ENCODE measurements at places on chromosomes 1 and 21.

- no peak for DNase-seq
Observed at GRCh38 chr1:163271535-163271934, 50.2 kb upstream of the NUF2 start.

- DNase-seq = no peak
Observed at GRCh38 chr1:47564570-47564969, 126.7 kb downstream of the FOXD2 start.

DNA sequence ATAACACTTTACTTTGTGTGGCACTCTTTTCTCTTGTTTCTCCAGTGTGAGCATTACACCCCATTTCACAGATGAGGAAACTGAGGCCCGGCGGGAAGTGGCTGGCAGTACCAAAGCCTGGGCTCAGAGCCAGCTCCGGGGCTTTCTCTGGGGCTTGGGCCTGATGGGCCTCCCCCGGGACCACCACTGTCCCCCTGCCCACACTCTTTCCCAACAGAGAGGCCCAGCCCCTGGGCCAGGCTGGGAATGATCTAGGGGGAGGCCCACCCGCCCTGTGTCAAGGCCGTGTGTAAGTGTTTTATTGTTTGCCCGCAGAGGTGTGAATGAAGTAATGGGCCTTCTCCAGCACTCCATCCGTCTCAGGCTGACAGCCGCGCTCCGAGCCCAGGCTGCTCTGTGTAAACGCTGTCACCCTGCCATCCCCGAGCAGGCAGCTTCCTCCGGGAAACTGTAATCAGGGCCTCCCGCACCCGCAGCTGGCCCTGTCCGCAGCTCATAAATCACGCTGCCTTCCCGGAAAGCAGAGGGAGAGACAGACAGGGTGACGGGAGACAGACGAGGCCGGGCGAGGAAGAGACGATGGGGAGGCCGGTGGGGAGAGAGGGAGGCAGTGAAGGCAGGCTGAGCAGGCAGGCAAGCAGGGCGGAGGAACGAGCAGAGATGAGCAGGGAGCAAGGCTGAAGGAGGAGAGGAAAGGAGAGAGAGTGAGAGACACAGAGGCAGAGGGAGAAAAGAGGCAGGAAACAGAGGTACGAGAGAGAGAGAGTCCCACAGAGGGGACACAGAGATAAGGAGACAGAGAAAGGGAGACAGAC is 109.7 kb upstream of the ZBTB40 start:
- no peak for DNase-seq

- no peak for DNase-seq
Observed at GRCh38 chr21:28487455-28488070, 505.1 kb downstream of the LTN1 start.

- DNase-seq = no peak
Observed at GRCh38 chr1:109901524-109902145, 9.0 kb upstream of the CSF1 start.

- DNase-seq = no peak
Observed at GRCh38 chr1:30715216-30715615, 8.2 kb downstream of the MATN1 start.

DNA sequence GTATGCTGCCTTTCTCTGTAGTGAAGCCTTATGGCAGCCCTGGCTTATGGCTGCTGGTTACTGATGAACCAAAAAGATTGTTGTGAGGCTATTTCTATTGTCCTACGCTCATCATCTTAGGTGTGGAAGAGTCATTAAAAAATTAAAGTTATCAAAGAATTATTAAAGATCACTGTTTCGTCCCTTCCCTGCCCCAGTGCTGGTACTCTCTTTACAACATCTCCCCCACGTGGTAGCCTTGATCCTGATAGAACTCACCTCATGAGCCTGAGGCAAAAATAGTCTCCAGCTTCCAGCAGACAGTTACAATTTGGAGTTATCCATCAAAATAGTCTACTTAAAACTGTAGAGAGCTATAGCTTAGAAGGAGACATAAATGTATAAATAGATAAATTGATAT is 201.5 kb downstream of the S1PR1 start:
- peak; percentile 52 for DNase-seq

DNA sequence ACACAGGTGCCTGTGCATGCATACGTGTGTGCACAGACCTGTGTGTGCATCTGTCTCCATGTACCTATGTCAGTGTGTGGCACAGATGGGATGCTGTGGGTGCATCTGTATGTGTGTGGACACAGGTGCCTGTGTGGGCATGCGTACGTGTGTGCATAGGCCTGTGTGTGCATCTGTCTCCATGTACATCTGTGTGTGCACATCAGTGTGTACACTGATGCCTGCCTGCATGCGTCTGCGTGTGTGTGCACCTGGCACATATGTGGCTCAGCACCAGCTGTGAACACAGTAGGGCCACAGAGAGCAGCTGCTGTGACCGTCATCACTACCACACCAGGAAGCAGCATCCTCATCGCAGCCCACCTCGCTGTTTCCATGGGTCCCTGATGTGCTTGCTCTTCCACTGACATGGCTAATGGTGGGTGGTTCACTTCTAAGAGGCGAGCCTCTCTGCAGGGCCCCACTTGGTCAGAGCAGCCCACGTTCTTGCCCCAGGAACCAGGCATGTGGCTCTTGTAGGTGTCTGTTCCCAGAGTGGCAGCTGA is 9.6 kb upstream of the SPATC1L start:
- DNase-seq = no peak

- DNase-seq = no peak
Observed at GRCh38 chr1:74160046-74160445, 37.9 kb downstream of the LRRIQ3 start.

- DNase-seq = no peak
Observed at GRCh38 chr1:90358448-90358847, 358.7 kb downstream of the BARHL2 start.

DNA sequence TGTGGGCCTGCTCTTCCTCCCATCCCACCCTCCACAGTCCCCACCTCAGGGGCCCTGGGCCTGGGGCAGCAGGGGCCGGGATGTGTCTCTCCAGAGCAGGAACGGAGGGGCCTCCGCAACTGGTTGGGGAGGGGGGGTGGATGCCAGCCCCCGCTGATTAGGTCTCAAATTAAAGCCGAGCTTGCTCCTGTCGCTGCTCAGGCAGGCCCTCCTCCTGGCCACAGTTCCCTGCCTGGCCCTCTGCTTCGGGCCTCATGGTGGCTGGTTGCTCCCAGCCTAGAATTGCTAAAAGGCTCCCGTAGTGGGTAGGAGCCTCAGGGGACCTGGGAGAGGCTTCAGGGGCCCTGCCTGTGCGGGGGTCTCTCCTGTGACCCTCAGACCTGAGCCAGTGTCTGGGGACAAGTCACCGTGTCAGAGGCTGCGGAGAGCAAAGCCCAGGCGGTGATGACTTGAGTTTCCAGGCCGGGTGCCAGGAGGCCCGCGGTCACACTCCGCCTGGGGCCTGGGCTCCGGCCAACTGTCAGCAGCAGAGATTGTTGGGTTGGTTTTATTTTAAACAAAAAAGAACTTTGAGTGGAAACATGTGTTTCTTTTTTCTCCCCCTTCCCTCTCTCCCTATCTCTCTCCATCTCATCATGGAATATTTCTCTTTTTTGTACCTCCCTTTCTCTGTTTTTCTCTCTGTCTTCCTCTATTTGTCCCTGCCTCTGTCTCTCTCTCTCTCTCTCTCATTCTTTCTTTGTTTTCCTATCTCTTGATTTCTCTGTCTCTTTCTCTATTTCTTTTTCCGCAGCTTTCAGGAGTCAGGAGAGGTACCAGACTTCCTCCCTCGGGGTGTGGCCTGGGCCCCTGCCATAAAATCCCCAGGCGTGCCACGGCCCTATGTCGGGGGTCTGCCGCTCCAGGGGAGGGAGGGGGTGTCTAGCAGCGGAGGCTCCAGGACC is 20.0 kb upstream of the EPHA2 start:
- no peak for DNase-seq

- no peak for DNase-seq
Observed at GRCh38 chr1:203306089-203306964, 1.0 kb downstream of the BTG2 start.

DNA sequence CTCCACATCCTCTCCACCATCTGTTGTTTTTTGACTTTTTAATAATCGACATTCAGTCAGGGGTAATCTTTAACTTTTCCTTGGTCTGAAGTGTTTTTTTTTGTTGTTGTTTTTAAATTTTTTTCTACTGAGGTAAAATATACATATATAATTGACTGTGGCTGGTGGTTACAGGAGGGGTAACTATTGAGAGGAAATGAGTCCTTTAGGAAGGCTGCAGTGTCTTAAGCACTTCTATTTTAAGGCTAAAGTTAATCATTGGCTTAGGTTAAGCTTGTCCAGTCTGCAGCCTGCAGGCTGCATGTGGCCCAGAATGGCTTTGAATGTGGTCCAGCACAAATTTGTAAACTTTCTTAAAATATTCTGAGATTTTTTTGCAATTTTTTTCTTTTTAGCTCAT is 172.5 kb downstream of the CTH start:
- DNase-seq = no peak

DNA sequence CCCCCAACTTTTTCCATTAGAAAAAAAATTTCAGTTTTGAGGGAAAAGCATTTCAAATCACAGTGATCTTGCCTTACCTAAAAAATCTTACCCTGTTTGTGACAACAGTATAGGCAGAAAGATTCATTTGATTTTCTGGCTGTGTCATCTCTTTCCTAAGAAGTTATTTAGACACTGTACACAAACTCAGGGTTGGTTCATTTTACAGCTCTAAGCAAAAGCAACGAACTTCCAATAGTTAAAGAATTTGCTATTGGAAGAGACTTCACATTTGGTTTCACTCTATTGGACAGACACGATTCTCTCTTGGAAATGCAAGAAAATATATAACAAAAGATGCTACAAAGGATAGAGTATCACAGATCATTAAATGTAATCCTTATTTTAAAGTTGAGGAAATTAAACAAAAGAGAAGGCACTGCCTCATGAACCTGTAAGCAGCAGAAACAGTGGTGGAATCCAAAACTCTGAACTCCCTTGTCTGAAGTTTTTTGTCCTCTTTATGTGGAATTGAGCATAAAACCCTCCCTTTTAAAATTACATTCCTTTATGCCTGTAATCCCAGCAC is 20.8 kb downstream of the EYA3 start:
- no peak for DNase-seq

- DNase-seq = no peak
Observed at GRCh38 chr21:25838809-25839208, 104.0 kb downstream of the GABPA start.

DNA sequence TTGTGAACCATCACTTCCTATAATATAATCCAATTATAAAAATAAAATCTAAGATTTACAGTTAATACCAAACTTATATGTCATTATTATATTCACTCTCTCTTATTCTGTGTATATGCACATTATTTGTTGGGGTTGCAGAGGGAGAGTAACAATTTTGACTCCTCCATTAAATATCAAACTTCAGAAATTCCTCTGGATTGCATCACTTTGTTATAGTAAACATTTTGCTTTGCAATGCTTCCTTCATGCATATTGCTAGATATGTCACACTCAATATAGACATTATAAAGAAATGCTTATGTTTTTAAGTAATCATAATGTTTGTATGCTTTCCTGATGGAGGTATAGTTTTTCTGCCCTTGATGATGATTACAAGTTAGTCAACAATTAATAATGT is 999.0 kb upstream of the ADGRL2 start:
- no peak for DNase-seq

DNA sequence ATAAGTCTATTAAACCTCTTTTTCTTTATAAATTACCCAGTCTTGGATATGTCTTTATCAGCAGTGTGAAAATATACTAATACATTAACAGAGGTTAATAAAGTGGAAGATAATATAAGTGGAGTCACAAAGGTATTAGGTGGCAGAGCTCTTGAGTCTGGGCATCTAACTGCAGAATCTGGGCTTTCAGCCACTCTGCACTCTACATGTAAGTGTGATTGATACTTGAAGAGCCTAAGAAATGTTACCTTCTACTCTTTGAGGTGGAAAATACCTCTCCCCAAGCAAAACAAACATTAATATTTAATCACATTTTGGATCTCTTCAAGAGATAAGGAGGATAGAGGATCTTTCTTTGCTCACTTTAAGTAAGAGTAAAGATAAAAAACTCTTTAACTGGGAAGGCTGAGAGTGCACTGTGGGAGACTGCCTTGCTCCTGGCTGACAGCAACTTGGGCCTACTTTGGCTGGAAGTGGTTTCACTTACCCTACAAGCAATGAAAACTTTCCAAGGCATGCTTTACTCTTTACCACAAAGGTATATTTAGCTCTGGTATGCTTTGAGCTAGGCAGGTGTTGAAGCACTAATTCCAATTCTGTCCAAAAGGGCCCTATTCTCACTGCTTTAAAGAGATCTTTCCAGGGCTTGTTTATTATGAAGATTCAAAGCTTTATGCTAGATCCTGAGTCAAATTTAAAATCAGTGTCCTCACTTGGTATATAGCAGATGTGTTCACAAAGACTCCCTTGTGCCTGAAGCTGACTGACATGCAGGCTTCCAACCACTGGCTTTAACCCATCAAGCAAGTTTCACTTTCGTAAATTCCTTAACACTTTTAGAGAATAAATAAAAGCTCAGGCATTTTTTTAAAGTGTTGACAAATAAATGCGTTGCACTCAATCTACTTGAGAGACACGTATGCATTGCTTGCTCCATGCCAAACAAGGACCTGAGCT is 245.3 kb upstream of the ZP4 start:
- DNase-seq = no peak

- DNase-seq = peak; percentile 28
Observed at GRCh38 chr21:37565530-37566223, 199.1 kb downstream of the DYRK1A start.

DNA sequence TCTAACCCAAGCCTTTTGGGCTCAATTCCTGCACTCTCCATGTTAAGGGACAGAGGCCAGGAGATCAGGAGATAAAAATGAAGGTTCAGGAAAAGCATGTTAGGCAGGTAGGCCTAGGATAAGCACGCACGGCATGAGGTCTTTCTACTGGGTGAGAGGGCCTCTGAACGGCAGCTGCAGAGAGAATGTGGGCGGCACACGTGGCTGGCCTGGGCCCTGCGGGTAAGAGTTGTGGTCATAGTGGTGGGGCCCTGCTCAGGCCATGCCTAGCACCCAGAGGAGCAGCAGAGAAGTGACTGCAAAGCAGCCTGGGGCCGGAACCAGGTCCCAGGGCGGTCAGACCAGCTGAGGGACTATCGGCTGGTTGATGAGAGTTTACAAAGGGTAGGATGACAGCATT is 7.5 kb upstream of the FOXO6 start:
- DNase-seq = no peak

DNA sequence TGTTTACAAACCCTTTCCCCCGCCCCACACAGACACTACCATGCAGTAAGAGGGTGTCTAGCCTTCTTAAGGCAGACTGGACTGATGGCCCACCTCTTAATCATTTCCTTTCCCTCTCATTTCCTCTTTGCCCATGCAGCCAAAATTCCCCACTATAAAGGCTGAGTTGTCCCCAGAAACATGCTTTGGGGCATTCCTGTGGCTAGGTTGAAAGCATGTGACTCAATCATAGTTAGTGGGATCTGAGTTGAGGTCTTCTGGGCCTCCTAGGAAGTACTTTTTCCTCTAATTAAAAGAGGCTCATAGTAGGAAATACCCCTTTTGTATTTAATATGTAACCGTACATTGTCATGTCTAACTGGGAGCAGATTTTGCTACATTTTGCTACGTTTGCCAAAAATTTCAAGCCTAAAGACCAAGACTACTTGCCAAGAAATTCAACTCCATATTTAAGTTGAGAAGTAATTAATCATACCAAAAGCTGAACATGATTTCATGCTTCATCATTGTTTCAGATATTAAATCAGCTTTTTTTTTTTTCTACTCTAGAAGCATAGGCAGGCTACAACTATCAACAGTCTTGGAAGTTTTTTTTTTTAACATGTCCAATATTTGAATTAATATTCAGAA is 174.7 kb downstream of the ADGRL4 start:
- no peak for DNase-seq

All from Jurkat, Clone E6-1 (cell line).